ENCODE measurements at places on chromosomes 13 and 19.

DNA sequence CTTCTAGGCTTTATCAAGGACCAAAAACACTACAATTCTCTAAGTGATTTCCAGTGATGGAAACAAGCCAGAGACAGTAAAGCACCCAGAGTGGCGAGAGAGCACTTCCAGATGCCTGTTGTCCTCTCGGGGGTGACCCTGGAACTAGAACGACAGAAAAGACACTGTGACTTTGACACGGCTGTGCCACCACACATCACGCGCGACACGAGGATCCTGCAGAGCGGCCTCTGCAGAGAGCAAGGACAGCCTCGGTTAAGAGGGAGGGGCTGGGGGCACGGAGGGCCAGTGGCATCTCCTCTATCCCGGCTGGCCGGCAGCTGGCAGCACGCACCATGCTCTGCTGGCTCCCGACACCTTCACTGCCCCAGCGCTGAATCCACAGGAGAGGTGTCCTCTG is 42.3 kb downstream of the SUGP2 start:
- DNase-seq = no peak

DNA sequence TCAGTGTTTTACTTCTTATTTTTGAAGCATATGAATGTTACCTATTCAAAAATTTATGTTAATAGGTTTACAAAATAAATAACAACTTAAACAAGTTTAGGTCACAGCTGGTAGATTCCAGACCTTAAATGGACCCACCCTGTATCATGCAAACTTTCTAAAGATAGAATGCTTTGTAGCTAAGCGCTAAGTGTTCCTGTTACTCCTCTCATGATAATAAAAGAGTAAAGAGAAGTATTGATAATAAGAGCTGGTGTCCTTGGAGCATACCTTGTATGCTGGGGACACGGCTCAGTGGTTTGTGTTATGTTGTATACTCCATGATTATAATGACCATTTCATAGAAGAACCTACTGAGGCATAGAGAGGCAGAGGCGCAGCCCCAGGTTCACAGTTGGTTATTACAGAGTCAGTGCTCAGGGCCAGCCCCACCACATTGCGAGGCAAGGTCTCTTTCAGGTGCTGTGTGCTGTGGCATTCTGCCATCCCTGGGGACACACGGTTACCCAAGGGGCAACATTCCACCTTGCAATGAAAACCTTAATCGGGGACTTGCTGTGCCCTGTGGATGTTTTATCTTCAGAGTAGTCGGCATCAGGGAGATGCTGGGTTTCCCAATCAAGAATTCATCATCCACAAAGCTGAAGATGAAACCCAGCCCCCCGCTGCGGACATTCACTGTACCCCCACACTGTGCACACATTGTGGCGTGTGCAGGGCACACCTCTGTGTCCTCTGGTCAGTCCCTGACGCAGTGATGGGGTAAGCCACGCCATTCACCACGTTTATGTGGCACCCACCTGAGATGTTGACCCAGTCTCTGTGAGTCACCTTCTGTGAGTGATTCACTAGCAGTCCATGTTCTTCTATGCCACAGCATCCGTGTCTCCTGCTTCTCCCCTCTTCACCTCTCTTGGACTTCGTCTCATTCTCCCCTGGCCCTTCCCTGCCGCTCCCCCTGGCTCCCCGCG is 186.7 kb downstream of the COL4A1 start:
- peak; percentile 15 for DNase-seq

- DNase-seq = no peak
Measured at GRCh38 chr19:53823380-53824120, 564 bp downstream of the NLRP12 start.

DNA sequence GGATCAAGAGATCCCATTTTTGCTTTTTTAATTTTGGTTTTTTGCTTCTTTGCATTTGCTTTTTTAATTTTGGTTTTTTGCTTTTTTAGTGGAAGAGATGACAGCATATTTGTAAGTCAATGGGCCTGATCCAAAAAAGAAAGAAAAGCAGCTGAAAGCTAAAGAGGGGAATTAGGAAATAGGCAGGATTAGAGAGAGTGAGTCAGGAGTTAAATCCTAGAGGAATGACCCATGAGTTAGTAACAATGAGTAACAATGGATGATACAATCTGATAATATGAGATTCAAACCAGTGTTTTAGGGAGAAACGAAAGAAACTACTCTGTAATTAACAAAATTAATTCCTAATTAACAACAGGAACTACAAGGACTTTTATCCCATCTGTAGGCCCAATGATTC is 111.2 kb upstream of the SGCG start:
- DNase-seq = no peak

- DNase-seq = no peak
Measured at GRCh38 chr13:63901630-63902029, 2486.0 kb upstream of the PCDH20 start.

DNA sequence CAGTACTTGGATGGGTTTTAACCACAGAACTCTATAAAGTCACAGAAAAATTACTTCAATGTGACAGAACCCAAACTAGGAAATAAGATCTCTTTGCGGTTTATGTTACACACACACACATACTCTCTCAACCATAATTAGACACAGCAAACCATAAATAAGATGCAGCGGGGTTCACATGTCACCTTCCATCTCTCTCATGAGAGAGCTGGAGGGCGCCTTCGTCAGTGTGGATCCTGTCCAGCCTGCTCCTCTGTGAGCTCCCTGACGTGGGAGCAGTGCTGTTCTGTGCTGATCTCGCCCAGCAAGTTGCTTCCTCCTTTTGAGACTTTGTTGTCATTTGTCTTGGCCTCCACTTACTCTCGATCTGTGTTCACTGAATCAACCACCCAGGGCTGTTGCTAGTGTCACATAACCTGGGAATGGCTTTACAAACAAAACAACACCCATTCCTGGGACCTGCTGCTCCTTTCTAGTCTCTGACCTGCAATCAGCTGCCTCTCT is 204.9 kb upstream of the KL start:
- no peak for DNase-seq

DNA sequence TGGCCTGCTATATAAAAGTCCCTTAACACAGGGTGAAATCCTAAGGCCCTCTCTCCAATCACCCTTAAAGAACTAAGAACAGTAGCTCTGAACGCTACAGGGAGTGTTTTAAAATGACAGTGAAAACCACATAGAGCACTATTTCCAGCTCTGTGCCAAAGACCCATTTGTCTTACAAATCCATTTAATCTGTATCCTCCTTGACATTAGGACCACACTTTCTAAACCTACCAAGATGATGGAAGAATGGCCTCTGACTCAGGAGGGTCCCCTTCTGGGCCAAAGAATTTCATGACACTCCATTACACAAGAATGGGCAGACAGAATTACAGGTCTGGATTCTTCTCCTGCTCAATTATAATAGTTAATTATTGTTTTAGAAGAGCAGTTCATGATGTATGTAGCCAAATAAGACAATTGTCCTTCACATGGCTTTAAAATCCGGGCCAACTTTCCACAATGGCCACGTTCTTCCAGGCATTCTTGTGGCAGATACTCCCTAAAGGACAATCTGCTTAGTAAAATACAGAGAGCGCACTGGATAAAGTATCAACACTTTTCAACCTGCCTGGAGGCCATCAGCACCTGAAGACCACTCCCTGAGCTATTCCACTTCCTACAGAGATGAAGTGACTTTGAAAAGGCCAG is 61.0 kb downstream of the STK24 start:
- DNase-seq = no peak

DNA sequence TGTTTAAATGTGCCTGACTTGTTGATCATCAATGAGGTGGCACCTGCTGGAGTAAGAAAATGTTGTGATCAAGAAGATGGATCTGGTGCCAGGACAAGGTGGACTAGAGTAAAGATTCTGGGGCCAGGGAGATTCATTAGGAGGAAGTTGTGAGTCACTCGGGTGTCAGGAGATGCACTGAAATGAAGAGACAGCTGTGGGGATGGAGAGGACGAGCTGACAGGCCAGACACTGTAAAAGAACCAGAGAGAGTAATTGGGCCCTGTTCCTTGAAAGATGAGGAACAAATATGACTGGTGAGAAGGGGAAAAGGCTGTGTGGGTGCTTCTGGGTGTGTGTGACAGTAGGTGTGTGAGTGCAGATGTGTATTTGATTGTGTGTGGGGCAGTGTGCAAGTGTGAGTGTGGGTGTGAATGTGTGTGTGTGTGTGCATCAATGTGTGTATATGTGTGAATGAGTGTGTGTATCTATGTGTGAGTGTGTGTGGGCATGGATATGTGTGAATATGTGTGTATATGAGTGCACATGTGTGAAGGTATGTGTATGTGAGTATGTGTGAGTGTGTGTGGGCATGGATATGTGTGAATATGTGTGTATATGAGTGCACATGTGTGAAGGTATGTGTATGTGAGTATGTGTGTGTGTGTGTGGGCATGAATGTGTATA is 260.5 kb downstream of the RFC3 start:
- no peak for DNase-seq

- no peak for DNase-seq
Measured at GRCh38 chr13:94162289-94162688, 317.2 kb downstream of the DCT start.

GRCh38 chr13:27794921-27795717 is 2.8 kb downstream of the GSX1 start:
- DNase-seq = peak; percentile 68

DNA sequence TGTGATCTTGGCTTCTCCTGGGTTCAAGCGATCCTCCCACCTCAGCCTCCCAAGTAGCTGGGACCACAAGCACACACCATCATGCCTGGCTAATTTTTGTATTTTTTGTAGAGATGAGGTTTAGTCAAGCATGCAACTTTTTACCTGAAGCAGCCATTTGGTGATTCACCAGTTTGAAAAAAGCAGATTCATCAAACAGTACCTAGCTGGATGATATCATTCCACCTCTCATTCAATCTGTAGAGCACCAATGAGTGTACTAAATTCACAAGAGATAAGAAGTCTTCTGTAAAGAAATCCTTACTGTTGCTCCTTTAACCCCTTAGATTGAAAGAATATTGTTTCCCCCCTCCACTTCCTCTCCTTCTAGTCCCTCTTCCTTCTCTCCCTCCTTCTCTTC is 261.1 kb upstream of the RFC3 start:
- DNase-seq = no peak

GRCh38 chr19:54271106-54271505 is 9.8 kb downstream of the LILRB2 start:
- no peak for DNase-seq

- no peak for DNase-seq
Measured at GRCh38 chr13:25001476-25002206, 94.3 kb upstream of the PABPC3 start.

DNA sequence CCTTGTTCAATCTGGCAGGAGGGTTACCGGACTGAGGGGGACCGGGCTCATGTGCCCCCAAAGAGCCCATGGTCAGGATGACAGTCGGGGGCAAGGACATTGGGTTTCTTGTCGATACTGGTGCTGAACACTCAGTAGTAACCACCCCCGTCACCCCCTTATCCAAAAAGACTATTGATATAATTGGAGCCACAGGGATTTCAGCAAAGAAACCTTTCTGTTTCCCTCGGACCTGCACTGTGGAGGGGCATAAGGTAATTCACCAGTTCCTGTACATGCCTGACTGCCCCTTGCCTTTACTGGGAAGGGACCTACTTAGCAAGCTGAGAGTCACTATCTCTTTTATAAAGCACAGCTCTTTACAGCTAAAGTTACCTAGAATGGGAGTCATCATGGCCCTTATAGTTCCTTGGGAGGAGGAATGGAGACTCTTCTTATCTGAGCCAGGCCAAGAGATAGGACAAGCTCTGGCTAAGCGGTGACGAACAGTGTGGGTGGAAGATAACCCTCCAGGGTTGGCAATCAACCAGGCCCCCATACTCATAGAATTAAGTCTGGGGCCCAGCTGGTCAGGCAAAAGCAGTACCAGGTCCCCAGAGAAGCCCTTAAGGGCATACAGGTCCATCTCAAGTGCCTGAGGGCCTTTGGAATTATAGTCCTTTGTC is 603.7 kb downstream of the UQCRFS1 start:
- no peak for DNase-seq

GRCh38 chr19:35911173-35911572 is 3.1 kb upstream of the TYROBP start:
- DNase-seq = peak; percentile 53

- DNase-seq = no peak
Measured at GRCh38 chr13:85536706-85537105, 262.5 kb downstream of the SLITRK6 start.

DNA sequence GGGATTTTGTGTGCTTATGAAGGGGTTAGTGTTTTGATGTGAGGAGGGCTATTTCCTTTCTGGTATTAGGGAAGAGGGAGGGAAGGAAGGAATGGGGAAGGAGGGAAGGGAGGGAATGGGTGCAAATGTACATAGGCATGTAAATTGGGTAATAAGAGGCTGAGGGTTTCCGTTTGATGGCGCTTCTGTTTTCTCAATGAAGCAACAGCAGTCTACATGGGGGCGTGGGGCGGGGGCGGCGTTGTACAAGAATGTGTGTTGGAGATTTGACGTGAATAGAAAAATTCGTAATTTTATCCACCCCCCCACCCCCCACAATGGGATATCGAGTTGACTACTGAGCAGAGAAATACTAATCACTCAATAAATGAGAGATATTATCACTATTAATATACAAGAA is 52.5 kb downstream of the PDS5B start:
- DNase-seq = no peak

DNA sequence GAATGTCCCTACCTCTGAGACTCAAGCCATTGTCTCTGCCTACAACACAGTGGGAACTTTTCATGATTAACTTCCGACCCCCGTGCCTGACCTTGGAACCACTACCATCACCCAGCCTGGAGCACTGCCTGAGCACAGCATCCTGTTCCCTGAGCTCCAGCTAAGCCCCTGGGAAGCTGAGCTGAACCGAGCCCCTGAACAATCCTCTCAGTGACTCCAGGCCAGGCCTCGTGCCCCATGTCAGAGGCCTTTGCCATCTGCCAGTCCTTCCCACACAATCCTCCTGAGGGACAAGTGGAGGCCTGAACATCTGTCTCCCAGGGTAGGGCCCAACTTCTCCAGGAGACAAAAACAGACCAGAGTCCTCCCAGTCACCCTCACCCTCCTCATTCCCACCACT is 17.5 kb downstream of the CEACAM3 start:
- DNase-seq = no peak

DNA sequence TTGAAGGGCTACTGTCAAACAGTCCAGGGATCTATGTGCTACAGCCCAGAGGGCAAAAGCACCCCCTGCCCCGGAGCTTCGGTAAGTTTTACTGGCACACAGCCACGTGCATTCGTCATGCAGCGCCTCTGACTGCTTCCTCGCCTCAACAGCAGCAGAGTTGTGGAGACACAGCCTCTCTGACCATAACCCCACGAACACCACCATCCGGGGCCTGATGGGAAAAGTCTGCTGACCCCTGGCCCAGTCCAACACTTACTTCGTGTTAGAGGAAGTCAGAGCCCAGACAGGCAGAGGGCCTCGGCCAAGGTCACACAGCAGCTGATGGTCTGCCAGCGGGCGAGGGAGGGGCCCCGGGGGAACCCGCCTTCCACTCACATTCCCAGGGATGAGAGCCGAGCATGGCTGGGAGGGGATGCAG is 5.1 kb downstream of the CBARP start:
- no peak for DNase-seq

DNA sequence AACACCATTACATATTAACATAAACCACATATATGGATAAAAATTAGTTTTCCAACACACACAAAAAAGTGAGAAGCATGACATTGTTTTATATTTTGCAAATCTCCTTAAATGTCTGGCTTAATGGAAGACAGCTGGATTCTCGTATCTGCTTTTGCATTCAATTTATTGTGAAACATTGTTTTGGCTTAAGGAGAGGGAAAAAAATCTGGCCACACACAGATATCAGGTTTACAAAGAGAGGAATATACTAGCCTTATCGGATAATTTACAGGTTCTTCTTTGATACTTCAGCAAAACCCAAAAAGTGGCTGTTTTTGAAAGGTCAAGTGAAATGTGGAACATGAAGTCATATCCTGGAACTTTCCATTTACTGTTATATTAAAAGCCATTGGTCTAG is 523.5 kb upstream of the ARGLU1 start:
- no peak for DNase-seq
